NCI-H1436 treated with DMSO at 0.1 percent for 48 hours (cell line): ENCODE measurements at places on chromosomes 3 and 15.

GRCh38 chr3:71310359-71310979, 273.1 kb downstream of the FOXP1 start:
- DNase-seq: no peak

- DNase-seq: no peak
Observed at GRCh38 chr15:71443538-71443937, 328.3 kb downstream of the THSD4 start.

- no peak for DNase-seq
Observed at GRCh38 chr15:55221090-55222011, 24.6 kb upstream of the RSL24D1 start.

- no peak for DNase-seq
Observed at GRCh38 chr3:48565591-48566400, 2.2 kb upstream of the UCN2 start.

DNA sequence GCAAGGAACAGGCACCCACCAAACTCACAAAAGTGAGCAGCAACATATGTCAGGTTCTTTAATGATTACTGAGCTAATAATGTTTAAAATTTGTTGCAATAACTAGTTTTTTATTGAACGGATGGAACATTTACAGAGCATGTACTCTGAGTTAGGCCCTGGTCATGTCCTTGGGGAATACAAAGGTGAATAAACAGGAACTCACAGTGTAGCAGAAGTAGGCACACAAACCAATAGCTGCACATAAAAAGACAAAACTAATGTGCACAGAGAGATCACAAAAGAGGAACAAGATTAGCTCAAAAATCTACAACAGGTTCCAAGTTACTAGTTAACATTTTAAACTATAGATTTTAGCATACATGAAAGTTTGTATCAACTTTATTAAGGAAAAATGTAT, 505.3 kb upstream of the PPP2R3A start:
- no peak for DNase-seq

DNA sequence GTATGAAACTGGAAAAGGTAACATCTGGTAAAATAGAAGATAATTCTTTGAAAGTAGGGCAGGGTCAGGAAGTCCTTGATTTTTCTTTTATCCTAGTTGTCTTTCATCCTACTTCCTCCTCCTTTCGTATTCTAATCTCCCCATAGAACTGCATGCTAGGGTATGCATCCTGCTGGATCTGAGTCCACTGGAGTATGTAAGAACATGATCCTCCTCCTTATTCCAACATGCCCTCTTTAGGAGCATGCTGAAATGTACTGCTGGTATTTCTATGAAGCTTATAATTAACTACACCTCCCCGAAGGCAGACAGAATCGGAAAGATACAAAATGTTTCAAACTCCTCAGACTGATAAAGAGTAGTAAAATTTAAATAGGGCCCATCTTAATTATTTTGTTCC, 493.8 kb downstream of the AGBL1 start:
- no peak for DNase-seq

DNA sequence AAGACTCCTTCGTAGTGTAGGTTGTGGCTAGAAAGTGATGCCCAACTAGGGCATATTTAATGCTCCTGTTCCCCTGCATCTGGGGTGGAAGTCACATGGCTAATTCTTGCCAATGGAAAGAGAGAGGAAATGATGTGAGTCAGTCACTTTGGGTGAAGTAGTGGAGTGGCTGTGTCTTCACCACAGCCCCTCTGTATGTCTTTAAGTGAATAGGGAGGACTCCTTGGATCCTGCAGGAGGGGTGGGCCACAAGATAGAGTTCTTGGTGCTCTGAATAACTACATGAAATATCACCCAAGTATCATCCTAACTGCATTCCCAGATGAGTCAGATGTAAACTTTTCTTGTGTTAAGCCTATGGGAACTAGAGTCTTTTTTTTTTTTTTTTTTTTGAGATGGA, 17.8 kb upstream of the MB21D2 start:
- no peak for DNase-seq

DNA sequence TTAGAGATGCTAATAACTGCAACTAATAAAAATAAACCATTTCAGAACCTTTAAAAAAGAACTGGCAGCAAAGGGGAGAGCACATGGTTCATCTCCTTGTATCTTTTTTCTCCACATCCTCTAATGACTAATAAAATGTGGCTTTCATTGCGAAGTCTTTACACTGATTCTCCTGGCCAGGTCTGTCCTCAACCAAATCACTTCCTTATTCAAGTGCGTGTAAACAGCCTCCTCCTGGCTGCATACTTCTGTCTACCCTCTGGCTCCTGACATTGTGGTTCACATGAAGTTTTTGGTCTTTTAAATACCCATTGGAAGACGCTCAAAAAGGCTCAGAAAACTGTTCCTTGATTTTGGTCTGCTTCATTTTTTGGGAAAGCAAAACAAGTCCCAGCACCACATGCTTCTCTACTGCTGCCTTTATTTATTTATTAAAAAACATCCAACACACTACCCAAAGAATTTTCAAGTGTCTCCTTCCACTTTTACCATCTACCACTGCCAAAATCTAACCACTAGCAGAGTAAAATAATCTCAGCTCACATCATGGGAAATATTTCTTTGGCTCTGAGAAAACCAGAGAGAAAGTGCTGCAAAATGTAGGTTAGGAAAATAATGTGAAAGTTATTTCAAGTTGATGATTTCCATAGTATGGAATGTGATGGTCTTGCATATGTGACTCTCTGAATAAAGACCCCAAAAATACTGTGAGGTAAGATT, 85.1 kb downstream of the EFL1 start:
- DNase-seq: no peak

GRCh38 chr15:88029696-88030095, 226.8 kb downstream of the NTRK3 start:
- no peak for DNase-seq

DNA sequence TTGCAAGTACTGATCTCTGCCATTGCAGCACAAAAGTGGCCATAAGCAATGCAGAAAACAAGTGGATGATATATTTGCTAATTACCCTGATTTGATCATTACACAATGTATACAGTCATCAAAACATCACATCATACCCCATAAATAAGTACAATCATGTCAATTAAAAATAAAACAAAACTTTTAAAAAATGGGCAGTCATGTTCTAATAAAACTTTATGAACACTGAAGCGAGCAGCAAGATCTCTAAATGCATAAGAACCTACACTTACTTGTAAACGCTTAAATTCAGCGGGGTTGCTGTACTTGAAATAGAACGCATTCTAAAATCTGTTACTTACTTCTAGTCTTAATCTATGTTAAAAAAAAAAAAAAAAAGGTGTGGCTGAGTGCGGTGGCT, 73.4 kb downstream of the AQR start:
- DNase-seq: no peak

DNA sequence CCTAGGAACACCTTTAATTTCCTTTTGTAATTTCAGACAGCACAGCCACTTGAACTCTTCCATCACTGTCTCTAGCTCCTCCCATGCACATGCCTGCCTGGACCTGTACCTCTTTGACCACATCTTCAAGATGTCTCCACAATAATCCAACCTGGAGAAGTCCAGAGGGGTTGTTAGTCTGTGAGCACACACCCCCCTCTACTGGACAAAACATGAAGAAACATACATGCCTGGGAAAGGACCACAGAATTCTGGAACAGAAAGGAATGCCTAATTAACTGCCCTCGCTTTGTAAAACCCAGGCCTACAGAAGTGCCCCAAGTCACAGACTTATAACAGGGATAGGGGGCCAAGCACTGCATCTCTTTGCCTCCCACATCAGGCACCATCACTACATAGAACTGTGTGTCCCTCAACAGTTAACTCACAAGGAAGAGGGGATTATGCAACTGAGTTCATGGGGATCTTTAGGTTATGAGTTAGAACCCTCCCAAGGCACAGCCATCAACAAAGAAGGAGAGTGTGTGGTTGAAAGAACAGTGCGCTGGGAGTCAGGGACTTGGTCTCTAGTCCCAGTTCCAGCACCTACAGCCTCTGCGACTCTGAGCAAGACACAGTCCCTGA, 61.7 kb downstream of the FMN1 start:
- no peak for DNase-seq

DNA sequence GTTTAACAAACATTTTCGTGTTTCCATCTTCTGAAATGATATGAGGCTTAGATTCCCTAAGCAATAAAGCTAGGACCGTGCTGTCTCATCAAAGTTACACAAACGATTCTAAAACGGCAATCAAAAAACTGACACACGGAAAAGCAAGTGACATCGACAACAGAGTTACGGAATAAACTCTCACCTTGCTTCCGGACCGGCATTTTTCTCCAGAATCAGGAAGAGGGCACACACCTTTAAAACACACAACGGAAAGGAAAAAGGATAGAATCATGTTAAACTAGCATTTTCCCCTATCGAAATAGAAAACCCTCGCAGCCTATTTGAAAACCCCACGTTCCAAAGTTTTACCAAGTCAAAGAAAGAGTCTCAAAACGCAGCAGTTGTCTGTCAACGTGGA, 1.4 kb downstream of the DLG1 start:
- DNase-seq: no peak

DNA sequence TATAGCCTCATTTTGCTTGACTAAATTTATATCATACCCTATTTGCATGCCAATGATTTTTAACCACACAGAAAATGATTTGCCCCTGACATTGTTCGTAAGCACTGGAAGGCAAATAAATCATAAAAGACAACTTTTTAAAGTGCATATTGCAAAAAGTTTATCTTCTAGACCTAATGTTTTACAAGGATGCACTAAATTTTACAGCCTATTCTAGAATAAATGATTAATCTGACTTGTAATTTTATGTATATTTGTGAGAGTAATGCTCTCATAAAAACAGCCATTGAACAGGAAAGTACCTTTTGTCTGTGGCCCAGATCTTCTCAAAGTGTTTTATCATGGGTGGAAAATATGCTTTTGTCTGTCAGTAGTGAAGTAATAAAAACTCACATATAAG, 546.6 kb downstream of the EPHA3 start:
- no peak for DNase-seq

- DNase-seq: no peak
Observed at GRCh38 chr3:115928376-115928775, 305.1 kb downstream of the GAP43 start.

GRCh38 chr15:26421065-26421464, 351.8 kb downstream of the GABRB3 start:
- no peak for DNase-seq

DNA sequence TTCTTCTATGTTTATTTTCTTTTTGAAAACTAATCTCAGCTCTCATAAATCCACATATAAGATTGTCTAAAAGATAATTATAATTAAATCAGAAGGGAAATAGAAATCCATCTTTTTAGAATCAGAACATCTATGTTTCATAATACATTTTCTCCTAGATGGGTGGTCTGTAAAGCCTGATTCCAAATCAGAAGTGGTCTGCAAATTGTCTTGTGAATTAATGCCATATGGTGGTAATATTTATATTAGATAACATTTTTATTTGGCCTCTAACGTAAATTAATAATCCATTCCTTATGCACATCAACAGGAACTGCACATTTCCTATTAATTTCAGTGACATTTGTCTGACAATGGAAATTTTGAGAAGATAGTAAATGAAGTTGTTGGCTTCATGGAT, 52.8 kb upstream of the TBC1D5 start:
- DNase-seq: no peak
